ENCODE measurements at places on chromosomes 2 and 18.

GRCh38 chr2:218032336-218033171 is 29.8 kb upstream of the TNS1 start:
- no peak for DNase-seq

DNA sequence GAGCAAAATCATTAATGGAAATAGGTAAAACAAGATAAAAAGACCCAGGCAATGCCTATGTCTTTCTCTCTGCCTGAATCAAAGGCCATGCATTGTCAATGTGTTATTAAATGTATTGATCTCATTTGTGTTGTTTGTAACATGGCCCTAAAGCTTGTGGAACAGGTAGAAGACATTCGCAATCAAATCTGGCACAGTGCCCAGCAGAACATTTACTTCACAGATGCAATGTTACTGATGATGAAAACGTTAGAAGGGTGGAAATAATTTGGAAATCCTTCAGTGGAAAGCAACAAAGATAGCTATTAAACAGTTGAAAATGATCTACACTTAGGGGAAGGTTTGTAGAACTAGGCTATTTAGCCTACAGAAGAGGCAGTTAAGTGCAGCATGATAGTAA is 368.2 kb downstream of the EPHA4 start:
- no peak for DNase-seq

GRCh38 chr2:212628586-212628985 is 90.0 kb upstream of the ERBB4 start:
- no peak for DNase-seq

- no peak for DNase-seq
These were observed 130.3 kb upstream of the LYPD6 start for GRCh38 chr2:149200109-149200520.

- DNase-seq, result no peak
These were observed 223.7 kb upstream of the COPS8 start for GRCh38 chr2:236861944-236862343.
